ENCODE measurements at places on chromosomes 2 and 18.

DNA sequence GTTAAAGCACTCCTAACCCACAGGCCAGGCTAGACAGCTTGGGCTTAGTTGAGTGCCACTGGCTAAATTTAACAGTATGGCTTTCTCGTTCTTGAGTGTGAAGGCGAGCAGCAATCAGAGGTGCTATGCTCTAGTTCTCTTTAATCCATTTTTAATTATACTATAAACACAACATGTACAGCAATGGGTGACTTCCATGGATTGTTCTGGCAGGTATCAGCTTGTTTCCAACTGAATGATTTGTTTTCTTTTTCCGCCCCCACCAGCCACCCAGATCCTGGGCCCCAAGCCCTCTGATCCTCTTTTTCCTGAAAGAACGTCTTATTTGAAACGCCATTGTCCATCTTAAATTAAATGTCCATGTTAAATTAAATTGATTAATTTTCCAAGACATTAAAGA lies 244.8 kb downstream of the IKZF2 start:
- no peak for DNase-seq

- peak; percentile 67 for DNase-seq
These were observed 188.6 kb upstream of the FN1 start for GRCh38 chr2:215624423-215624829.

- DNase-seq: no peak
These were observed 612.7 kb downstream of the EPHA4 start for GRCh38 chr2:220959391-220959802.

GRCh38 chr2:27822049-27822448 lies 50.5 kb downstream of the MRPL33 start:
- no peak for DNase-seq

GRCh38 chr18:44062345-44062744 lies 618.3 kb upstream of the SETBP1 start:
- DNase-seq: no peak

DNA sequence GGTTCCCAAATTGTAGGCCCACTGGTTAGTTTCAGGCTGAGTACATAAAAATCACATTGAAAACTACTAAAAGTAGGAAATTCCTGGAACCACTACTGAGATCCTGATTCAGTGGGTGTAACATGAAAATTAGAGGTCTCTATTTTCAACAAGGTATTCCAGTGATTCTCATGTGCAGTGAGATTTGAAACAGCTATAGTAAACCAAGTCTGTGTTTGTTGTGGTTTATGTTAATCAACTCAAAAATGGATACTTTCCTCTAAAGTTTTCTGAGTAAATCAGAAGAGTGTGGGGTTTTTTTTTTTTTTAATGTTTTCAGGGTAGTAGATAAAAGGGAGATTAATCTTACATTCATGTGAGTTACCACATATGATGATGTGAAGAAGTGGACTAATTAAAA lies 42.4 kb upstream of the LIMS1 start:
- no peak for DNase-seq

GRCh38 chr2:114083717-114084387 lies 194.0 kb downstream of the ACTR3 start:
- no peak for DNase-seq

DNA sequence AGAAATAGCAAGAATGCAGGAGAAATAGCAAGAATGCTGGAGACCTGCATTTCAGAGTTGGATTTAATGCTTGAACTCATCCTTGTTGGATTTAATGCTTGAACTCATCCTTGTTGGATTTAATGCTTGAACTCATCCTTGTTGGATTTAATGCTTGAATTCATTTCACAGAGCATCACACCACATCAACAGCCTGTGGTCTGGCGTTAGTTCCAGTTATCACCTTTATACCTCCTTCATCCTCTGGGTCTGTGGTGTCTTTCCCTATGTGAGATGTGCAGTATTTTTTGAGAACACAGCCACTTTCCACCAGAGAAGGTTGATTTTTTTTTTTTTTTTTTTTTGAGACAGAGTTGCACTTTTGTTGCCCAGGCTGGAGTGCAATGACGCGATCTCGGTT lies 546.4 kb upstream of the SOX11 start:
- DNase-seq: no peak

GRCh38 chr2:62404913-62405312 lies 101.1 kb downstream of the TMEM17 start:
- no peak for DNase-seq

- no peak for DNase-seq
These were observed 111.0 kb downstream of the ERBB4 start for GRCh38 chr2:212427638-212428037.

DNA sequence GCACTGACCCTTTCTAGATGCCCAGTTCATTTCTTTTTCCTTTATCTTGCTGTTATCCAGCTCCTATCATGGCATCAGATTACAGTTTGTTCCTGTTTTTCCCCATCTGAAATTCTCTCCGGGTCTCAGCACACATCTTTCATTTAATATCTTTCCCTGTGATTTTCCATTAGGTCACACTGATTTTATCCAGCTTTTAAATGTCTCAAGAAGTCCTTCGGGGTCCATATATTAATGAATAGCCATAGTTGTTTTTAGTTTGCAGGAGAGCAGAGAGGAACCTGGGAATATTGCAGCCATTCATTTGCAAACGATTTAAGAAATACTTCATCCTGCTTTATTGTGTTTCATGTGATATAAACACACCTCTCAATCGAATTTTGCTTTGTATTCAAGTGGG lies 374.2 kb downstream of the TDRD15 start:
- no peak for DNase-seq

DNA sequence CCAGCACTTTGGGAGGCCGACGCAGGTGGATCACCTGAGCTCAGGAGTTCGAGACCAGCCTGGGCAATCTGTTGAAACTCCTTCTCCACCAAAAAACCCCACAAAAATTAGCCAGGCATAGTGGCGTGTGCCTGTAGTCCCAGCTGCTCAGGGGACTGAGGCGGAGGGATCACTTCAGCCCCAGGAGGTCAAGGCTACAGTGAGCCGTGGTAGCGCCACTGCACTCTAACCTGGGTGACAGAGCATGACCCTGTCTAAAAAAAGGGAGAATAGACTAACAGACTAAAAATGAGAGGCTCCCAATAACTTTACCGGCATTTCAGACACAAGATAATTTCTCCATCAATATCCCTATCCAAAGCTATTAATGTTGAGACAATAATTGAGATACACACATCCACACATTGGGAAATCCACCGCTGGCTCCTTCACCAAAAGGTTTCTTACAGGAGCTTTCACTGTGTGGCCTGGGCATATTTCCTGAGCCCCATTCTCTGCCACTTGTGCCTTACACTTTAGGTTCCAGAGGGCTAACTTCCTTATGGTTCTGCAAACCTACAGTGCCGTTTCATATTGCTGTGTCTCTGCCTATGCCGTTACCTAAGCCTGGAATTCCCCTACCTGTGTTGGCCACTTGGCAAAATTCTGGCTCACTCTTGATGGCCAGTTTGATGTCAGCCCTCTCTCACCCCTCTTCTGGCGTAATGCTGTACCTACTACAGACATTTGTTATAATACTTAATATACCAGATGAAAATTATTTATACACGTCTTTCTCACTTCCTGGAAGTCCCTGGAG lies 115.8 kb upstream of the ZFP36L2 start:
- no peak for DNase-seq

DNA sequence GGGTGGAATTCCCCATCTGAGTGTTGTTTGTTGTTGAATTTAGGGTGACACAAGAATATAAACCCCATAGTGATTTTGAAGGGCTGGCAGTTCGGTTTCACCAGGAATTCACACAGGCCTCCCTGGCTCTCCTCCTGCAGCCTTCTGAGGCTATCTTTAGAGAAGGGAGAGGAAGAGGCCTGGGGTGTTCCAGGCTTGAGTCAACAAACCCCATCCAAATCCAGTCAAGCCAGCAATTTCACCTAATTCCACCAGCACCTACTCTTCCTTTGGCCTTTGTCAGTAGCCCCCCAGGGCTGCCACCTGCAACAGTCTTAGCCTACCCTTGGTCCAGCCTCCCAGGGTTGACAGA lies 32.0 kb downstream of the MARCHF4 start:
- DNase-seq: no peak

GRCh38 chr18:14924226-14924625 lies 176.3 kb downstream of the ANKRD30B start:
- DNase-seq: no peak

GRCh38 chr2:188292348-188293239 lies 920 bp downstream of the GULP1 start:
- peak; percentile 39 for DNase-seq

GRCh38 chr2:241977557-241978300 lies 108.2 kb downstream of the RTP5 start:
- no peak for DNase-seq

DNA sequence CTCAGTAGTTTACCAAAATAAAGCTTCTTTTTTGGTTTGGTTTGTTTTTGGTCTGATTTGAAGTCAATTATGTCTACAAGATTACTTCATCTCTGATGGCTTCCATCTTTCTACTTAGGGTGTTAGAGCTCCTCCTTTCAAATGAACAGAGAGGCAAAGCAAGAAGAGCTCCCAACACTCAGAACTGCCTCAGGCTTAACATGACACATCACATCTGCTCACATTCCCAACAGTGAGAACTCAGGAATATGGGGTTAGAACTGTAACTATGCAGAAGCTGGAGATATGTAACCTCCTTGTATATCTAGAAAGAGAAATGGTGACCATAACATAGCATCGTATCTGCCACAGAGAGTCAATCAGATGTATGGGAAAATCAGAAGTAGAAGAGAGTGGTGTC lies 11.4 kb upstream of the LRATD1 start:
- DNase-seq: no peak

DNA sequence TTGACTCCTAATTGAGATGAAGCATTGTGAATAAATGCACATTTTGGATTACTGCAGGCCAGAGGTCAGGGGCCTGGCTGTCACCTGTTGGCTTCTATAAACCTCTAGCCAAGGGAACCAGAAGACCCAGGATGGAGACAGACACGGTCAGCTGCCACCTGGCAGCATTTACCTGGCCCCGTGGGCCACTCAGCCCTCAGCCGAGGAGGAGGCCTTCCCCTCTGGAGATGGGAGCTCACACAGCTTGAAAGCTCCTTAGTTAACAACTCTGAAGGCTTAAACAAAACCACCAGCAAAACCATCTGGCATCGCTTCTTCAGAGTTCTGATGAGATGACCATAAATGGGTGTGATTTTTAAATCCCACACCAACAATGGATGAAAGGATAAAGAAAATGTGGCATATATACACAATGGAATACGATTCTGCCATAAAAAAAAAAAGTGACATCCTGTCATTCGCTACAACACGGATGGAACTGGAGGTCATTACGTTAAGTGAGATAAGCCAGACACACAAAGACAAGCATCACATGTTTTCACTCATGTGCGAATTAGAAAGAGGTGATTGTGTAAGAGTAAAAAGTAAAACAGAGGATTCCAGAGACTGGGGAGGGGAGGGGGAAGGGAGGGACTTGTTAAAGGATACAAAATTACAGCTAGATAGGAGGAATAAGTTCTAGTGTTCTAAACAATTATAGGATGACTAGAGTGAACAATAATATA lies 218.4 kb downstream of the TMEM163 start:
- no peak for DNase-seq

- no peak for DNase-seq
These were observed 243.6 kb downstream of the IRS1 start for GRCh38 chr2:226556050-226556449.
